IPS-NIHi11 (cell line): ENCODE measurements at places on chromosomes 1 and 21.
A peak's percentile ranks its signal among the peaks of the same experiment; 100 is the strongest.

DNA sequence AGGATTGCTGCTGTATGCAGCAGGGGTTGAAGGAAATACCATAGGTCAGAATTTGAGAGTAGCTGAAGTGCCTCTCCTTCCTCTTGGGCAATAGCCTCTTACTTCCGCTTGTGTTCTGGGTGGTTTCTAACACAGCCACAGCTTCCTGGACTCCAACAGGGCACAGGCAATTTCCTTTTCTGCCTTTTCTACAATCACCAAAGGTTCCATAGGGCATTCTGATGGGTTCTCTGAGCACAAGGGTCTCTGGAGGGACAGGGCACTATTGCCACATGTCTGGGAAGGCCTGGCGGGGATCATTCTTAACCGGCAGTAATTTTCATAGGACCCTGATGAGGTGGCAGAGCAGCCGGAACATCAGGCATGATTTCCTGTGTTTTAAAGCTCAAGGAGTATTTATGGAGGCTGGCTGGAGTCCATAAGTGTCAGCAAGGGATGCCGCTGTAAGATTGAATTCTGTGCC, 5.5 kb upstream of the AGTRAP start:
- DNase-seq: no peak

- no peak for DNase-seq
Observed at GRCh38 chr21:46663754-46664153, 28.3 kb downstream of the PRMT2 start.

GRCh38 chr1:93235261-93235660, 54.7 kb downstream of the CCDC18 start:
- no peak for DNase-seq

DNA sequence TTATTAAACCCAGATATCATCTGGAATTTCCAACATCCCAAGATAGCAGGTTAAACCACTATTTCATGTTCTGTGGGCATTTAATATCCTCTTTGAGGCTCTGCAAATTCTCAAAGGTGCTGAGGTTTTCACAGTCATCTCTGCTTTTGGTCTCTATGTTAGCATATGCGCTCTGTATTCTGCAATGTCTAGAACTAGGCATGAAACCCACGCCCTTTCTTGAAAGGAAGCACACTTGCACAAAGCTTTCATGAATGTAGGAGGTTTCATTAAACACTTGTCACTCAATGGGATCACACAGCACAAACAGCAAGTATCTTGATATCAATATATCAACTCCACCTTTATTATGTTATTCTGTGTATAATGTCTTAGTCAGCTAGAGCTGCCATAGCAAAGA, 172.0 kb upstream of the USP24 start:
- DNase-seq: no peak

- peak; percentile 74 for DNase-seq
Observed at GRCh38 chr1:14366091-14367018, 232.1 kb upstream of the KAZN start.

DNA sequence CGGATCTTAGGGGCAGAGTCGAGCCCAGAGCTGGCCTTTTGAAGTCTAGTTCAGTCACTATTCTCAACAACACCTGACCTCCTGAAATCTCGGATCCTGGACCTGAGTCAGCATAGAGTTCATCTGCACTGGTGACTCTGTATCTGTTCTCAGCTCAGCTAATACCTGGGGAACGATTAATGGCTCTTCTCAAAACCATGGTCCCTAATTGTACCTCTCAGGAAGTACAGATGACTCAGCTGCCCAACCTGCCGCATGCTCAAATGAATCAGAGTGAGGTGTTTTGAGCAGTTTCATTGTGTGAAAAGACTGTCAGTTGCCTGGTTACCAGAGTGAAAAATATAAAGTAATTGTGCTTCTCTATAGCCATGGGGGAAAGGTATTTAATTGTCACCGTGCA, 89.2 kb downstream of the SLC35F3 start:
- no peak for DNase-seq

- no peak for DNase-seq
Observed at GRCh38 chr1:237320890-237321289, 278.9 kb downstream of the RYR2 start.

DNA sequence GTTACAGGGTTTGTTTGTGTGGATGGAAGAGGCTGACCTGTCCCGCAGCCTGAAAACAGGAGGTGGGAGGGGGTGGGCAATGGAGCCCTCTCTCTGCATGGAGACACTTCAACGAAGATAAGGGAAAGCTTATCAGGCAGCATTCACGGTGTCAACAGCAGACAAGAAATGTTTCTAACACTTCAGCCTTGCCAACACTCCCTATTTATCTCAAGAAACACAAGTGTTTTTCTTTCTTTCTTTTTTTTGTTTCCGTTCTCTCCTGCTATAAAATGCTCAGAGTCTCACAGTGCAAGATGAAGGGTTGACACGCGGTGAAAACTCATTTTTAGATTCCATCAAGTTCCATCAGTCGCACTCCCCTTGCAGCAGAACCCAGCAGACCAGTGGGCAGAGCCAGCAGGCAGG, 594.4 kb downstream of the MATN1 start:
- no peak for DNase-seq

- DNase-seq: no peak
Observed at GRCh38 chr1:115977499-115978258, 1.4 kb downstream of the SLC22A15 start.

GRCh38 chr1:232211149-232211548, 418.8 kb downstream of the SIPA1L2 start:
- DNase-seq: peak; percentile 63

DNA sequence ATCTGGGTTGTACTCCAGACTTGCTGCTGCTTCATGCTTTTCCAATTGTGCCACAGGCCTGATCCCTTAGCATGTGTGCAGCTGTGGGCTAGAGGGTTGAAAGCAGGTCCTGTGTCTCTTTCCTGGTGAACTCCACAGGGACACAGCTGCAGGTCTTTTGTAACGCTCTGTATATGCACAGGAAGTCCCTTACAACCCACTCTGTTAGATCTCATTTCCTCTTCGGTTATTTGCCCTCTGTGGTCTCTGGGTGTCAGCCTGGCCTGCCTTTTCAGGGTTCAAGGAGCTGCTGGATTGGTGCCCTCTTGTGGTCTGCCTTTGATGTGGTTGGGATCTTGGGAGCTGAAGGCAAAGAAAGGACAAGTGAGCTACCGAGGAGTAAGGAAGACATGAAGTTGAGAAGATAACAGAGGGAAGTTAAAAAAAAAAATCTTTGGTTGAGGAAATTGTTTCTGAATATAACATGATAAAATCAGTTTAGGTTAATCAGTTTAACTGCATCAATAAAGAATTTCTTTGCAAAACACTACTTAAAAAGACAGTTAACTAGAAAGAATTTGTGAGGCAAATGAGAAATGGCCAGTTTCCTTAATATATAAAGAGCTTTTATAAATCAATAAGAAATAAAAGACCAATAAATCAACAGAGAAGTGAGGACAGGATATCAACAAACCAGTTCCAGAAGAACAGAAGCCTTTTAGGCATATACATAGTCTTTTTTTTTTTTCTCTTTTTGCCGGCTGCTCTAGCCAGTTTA, 44.1 kb downstream of the UCK2 start:
- no peak for DNase-seq

- no peak for DNase-seq
Observed at GRCh38 chr1:67583462-67583950, 101.5 kb upstream of the GADD45A start.

- DNase-seq: no peak
Observed at GRCh38 chr1:76170513-76170912, 96.0 kb downstream of the ST6GALNAC3 start.

GRCh38 chr1:195714248-195714647, 894.0 kb downstream of the KCNT2 start:
- no peak for DNase-seq

DNA sequence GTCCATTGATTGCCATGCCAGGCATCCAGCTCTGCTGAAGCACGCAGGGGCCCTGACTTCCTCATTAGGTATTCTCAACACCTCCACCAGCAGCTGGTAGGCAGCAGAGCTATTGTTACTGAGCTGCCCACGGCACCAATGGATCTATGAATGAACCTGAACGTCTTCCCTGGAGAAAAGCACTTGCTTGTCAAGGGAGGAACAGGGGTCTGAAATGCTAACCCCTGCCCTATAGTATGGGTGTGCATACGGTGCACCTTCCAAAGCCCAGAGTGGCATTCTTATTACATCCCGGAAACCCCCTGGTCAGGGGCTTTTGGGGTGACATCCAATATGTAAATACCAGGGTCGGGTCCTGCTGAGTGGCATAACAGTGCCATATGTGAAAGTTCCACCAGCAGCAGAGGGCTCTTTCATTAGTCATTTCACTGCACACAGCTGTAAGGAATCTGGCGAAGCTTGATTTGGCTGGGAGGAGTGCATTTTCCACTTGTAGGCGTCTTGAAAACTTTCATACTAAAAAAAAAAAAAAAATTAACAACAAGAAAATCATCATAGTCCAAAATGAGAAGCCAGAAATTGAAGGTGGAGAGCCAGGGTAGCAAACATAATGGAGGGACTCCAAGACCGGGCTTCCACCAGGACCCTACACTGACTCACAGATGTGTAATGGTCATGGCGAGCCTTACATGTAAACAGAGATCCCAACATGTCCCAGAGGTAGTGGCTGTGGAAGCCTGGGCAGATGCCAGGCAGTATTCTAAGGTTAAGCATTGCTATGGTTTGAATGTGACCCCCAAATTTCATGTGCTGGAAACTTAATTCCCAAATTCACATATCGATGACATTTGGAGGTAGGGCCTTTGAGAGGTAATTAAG, 58.8 kb upstream of the PRDX6 start:
- DNase-seq: no peak

DNA sequence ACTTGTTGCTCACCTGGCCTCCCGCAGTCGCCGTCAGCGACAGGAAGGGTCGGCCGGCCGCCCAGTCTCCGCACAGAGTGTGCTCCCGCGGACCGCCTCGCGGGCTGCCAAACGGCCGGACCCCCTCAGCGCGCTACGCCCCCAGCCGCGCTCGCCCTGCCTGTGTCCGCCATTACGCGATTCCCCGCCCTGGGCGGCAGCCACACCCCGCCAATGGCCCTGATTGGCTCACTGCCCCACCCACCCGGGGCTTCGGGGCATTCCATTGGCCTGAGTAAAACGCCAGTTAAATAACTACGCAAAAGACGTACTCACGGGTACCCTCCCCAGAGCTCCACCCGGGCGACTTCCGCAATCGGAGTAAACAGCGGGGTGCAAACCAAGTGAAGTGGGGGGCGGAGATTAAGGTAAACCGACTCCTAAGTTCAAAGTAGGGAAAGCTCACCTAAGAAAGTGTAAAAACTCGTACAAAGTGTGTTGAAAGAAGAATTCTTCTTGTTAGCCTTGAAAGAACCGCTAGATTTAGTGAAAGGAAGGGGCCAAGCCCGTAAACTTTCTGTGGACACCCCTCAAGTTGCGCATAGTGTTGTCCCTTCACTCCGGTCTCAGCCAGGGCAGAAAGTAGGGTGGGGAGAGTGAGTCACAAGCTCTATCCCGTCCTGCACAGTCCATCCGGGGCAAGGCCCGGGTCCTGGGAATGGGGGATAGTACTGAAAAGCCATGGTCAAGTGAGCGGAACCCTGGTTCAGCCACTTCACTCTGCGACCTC, at the start of gene WASF2:
WASF2 (minus strand) TSS at position 195 of the 769 bp plus-strand sequence. CDS start 61,277 bp downstream, outside the sequence.
- DNase-seq: peak; percentile 91

GRCh38 chr1:240190881-240191401, 99.3 kb downstream of the FMN2 start:
- DNase-seq: no peak

DNA sequence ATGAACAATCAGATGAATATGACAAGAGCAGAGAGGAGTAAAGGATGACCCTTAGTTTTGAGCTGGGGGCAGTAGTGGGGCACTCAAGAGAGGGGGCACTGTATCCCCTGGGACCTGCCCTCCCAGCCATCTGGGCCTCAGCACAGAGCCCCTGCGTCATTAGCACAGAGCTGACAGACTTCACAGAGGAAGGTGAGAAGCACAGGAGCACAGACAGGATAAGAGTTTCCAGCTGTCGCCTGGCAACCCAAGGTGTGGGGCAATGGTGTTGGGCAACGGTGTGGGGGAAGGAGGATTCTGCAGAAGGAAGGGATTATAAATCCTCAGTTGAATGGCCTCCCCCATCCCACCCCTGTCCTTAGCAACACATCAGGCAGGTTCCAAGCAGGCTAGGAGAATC, 30.2 kb downstream of the RAB3B start:
- DNase-seq: no peak
